Naive thymus-derived CD4-positive, alpha-beta T cell (primary cell): ENCODE measurements at places on chromosomes 2 and 18. TPM values are rescaled to one million over a fixed set of nuclear protein-coding genes. Genes with fewer than 3 reads are reported as not detected.

Gene SERPINB10
- total RNA-seq = not detected

DNA sequence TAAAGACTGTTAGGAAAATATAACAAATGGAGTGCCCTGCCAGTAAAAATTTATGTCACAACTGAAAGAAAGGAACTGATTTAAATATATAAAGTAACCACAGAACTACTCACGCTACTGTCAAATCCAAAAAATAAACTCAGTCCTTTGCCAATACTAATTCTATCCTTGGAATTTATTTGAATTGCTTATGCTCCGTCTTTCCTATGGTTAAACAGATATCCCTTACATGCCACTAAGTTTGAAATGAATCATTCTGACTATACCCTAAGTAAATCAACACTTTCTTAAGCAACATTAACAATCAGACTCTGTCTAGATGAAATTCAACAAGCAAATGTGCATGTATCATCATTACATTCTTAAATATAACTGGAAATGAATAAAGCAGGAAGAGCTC is 9.8 kb downstream of the HNRNPLL start:
- DNase-seq = no peak

- DNase-seq = no peak
Measured at GRCh38 chr2:158489366-158490112, 32.8 kb downstream of the PKP4 start.

GRCh38 chr18:35311496-35311895 is 21.5 kb upstream of the ZSCAN30 start:
- DNase-seq = no peak

Gene PREPL
- 41.9 TPM for total RNA-seq

GRCh38 chr2:117492209-117492851 is 322.2 kb upstream of the DDX18 start:
- no peak for DNase-seq

GRCh38 chr2:114937366-114937930 is 495.0 kb downstream of the DPP10 start:
- no peak for DNase-seq

Gene RAB17
- not detected in 2 replicates for total RNA-seq

Gene VAMP8
- total RNA-seq = 83.2 TPM

Gene PSD4
- total RNA-seq = 389 and 399 TPM in 2 replicates

Gene COLEC12
- not detected in 2 replicates for total RNA-seq

Gene RPRM
- 0.24 TPM for total RNA-seq

GRCh38 chr18:3126457-3127097 is 93.2 kb downstream of the MYOM1 start:
- no peak for DNase-seq

DNA sequence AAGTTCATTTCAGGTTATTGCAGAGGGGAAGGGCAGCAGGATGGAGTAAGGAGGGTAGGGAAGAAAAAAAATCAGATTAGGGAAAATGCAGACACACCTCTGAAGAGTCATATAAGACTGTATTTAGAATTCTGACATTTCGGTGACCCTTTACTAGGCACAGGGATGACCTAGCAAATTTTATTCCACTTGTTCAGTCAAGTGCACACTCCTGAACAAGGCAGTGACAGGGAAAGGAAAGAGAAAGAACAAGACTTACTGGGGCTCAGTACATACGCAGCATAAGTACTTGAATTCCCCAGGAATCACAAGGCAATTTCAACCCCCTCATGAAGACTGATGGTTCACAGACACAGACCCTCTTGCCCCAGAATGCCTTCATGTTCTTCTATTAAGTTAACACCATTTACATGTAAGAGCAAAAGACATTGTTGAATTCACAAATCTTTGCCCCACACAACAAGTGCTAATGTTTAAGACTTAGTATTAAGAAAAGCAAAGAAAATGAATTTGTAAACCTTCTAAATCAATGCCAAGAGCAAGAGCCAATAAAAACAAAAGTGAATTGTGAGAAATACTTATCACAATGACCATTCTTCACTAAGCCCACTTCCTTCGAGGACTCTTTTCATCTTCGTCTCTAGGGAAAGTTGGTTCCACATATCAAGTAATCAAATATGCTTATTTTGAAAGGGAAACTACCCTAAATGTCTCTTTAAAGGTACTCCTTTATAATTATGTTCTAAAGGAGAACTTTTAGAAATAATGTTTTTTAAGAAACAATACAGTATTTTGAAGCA is 47.0 kb downstream of the COBLL1 start:
- no peak for DNase-seq

DNA sequence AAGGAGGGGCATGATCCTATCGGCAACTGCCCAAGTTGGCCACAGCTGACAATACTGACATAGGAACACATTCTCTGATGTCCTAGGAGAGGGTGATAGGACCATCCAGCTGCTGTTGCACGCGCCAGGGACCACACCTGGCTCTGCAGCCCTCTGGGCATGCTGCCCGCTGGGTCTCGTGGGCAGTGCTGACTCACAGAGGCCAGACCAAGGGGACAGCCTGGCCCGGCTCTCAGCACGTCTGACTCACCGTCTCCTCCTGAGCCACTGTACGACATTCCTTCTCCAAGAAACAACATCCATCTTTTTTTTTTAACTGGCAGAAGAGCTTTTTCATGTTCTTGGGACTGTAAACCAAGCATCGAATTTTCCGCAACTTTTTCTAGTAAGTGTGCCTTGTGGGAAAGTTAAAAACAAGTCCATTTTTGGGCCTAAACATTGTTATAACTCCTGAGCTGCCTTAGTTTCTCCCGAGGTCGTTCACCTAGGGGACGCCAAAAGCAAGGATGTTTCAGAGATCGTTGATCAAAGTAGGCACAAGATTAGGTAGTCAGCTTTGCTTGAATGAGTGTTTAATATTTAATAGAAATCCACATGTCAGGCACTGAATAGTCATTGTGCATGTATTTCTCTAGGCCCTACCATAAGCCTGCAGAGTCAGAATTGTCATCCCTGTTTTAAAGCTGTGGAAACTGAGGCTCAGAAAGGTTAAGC is 100.3 kb downstream of the TTC32 start:
- DNase-seq = no peak

Gene LNPK
- total RNA-seq = 19.4 TPM

DNA sequence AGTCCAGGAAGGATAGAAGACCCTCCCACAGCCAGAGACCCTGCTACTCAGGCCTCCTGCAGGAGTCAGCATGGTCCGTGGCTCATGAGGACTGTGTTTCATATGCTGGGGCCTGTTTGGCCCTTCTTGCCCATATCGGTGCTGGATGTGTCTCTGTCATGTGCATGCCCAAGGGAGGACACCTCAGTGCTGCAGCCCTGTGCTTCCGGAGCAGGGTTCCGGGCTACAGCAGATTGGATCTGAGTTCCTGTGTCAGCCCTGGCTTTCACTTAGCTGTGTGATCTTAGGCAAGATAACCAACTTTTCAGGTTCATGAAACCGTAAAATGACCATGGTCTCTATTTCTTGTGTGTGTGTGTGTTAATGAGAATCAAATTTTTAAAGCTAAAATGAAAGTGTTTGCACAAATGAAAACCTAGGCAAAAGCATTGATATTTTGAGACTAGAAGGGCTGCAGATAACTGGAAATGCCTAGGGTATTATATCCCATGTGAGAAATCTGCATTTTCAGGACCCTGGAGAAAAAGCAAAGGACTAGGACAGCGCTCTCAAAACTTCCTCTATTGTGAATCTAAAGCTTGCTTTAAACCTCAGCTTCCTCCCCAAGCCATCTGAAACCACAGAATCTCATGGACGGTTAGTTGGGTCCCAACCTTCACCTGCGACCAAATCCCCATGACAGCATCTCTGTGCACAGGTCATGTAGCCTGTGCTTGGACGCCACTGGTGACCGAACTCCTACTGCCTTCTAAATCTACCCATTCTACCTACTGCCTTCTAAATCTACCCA is 58.8 kb upstream of the CAPN13 start:
- DNase-seq = no peak

DNA sequence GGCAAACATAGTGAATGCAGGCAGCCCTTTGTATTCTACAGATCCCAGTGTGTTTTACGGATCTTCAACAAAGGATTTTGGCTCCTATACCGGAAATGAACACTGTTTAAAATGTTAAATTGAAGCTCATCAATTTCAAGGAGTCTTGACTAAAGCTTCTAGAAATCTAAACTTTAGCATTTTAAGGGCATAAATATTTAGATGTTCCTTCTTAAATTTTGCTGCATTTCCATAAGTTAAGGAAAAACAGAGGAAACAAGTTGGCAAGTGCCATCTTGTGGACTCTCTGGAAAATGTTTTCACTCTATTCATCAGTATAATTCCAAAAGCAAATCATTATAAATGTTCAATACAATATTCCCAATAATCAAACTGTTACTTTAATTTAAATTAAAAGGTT is 19.6 kb downstream of the CHN1 start:
- DNase-seq = no peak

DNA sequence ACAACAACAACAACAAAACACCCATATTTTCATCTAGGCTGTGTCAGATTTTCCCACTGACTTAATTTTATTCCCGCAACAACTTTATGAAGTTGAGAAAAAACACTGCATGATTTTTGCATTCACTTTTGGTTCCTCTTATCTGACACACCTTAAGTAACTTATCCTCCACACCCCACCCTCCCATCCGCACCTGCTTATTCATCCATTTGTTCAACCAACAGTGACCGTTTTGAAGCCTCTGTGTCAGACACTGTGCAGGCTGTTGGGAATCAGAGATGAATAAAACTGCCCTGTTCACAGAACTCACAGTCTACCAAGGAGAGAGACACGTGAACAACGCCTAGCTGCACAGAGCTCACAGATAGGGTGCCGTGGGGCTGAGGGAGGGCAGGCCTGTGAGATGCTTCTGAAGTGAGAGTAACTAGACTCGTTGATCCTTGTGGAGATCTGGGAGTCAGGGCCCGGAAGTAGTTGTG is 7.4 kb downstream of the CNNM4 start:
- no peak for DNase-seq

- DNase-seq = no peak
Measured at GRCh38 chr2:99940963-99941362, 201.4 kb downstream of the AFF3 start.

Gene PROKR1
- not detected for total RNA-seq

GRCh38 chr18:8357320-8357719 is 251.9 kb upstream of the RAB12 start:
- DNase-seq = no peak

GRCh38 chr18:13219593-13220159 is 1.1 kb downstream of the LDLRAD4 start:
- DNase-seq = no peak

DNA sequence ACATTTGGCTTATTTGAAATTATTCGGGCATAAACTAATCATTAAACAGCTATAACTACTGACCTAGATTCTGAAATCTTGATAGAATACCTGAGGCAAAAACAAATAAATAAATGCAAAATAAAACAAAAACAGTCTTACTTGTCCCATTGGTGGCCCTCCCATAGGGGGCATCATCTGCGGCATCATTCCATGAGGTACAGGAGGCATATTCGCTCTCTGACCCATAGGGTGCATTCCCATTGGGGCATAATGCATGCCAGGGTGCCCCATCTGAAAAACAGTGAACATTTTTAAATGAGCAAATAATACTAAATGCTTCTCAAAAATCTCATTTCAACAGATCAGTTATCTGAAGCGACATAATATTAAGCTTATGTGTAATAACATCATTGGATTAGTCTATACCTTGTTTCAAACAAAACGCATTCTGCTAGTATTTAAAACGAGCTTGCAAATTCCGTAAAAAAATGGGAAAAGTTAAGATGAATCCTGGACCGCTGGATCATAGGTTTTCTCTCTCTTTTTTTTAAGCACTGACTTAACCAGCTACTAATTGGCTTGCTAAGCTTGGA is 1.3 kb downstream of the PRPF40A start:
- no peak for DNase-seq

DNA sequence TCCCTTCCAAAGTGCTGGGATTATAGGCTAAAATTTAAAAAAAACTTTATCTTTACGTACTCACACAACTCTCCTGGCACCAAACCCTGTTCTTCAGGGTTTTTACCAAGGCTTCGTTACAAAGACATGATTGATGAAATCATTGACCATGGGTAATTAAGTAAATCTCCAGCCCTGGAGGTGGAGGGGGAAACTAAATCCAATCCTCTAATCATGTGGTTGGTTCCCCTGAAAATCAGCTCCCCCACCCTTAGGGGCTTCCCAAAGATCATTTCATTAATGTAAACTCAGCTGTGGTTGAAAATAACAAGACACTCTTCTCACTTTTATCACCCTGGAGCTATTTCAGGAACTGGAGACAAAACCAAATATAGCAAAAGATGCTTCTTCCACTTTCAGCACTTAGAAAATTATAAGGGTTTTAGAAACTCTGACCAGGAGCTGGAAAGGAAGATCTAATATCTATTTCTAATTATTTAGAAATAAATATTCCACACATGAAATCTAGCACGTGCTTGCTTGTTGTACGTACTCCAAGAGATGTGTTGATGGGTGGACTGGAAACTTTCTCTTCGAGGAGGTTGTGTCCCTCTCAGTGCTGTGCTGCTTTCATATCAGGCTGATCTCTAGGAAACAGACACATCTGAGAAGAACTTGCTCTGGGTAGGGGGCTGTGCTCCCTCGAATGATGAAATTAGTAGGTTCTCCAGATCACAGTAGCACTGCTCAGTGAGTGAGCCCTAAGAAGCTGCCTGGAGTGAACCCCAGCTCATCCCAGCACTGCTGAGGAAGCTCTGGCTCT is 67.2 kb downstream of the SMAD4 start:
- DNase-seq = no peak

GRCh38 chr2:229269941-229270340 is 1.1 kb downstream of the PID1 start:
- DNase-seq = no peak

Gene SERPINB13
- total RNA-seq = not detected

Gene RAD51AP2
- not detected in 2 replicates for total RNA-seq

Gene ORC2
- 78.0 TPM for total RNA-seq

- no peak for DNase-seq
Measured at GRCh38 chr18:55370936-55371335, 217.1 kb downstream of the TCF4 start.

Gene BCL2
- total RNA-seq = 40.1 TPM

Gene APCDD1
- total RNA-seq = not detected

Gene UGT1A5
- not detected for total RNA-seq

Gene DYNAP
- not detected for total RNA-seq

Gene UGT1A8
- not detected for total RNA-seq

GRCh38 chr2:57869758-57870344 is 176.8 kb upstream of the VRK2 start:
- DNase-seq = no peak

Gene FAM237A
- not detected for total RNA-seq

DNA sequence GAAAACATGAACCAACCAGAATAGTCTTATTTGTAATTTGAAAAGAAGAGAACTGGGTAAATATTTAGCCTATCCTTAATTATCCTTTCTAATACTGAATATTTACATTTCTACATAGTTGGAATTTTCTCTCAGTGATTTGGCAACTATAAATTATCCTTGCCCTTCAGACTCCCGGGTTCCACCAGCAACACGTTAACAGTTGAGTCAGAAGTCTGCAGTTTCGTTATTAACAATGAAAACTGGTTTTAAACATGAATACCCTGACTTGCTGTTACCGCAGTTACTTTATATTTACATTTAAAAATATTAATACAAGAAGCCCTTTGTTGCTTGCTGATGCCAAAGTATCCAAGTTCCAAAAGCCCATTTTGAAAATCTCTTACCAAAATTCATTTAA is 673.0 kb downstream of the ARHGAP15 start:
- DNase-seq = no peak

- DNase-seq = no peak
Measured at GRCh38 chr18:78805840-78806239, 173.8 kb upstream of the SALL3 start.

Gene XDH
- not detected for total RNA-seq
